ENCODE measurements at places on chromosomes 11 and 22. TPM values are rescaled to one million over a fixed set of nuclear protein-coding genes. Genes with fewer than 3 reads are reported as not detected.

The CYP2D6 gene
- 7.5 TPM for total RNA-seq

The PAK1 gene
- total RNA-seq: 6.9 TPM

DNA sequence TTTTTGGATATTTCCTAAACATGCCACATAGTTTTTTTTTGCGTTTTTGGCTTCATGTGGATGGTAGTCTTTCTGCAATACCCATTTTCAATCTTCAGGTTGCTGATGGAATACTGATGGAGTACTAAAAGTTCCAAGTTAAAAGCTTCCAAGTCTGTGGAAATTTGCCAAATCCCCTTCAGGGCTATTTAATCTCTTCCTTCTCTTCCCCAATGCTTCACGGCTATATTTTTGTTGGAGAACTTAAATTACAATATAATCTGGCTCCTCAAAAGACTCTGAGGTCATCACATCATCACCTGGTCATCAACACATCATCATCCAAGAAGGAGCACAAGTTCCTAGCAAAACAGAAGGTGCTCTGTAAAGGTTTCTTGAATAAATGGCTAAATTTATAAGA lies 881.0 kb upstream of the TENM4 start:
- DNase-seq: no peak

DNA sequence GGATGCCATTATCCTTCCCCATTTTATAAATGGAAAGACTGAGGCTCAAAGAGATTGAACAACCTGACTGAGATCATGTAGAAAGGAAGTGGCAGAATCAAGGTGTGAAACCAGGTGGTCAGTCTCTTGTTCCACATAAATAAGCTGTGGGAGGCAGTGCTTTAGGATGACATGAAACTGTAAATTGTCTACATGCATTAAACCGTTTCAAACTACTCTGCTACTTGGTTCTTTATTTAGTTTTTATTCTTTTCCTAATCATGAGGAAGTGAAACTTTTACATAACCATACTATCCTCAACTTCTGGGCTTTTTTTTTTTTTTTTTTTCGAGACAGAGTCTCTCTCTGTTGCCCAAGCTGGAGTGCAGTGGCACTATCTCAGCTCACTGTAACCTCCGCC lies 34.9 kb downstream of the CADM1 start:
- no peak for DNase-seq

DNA sequence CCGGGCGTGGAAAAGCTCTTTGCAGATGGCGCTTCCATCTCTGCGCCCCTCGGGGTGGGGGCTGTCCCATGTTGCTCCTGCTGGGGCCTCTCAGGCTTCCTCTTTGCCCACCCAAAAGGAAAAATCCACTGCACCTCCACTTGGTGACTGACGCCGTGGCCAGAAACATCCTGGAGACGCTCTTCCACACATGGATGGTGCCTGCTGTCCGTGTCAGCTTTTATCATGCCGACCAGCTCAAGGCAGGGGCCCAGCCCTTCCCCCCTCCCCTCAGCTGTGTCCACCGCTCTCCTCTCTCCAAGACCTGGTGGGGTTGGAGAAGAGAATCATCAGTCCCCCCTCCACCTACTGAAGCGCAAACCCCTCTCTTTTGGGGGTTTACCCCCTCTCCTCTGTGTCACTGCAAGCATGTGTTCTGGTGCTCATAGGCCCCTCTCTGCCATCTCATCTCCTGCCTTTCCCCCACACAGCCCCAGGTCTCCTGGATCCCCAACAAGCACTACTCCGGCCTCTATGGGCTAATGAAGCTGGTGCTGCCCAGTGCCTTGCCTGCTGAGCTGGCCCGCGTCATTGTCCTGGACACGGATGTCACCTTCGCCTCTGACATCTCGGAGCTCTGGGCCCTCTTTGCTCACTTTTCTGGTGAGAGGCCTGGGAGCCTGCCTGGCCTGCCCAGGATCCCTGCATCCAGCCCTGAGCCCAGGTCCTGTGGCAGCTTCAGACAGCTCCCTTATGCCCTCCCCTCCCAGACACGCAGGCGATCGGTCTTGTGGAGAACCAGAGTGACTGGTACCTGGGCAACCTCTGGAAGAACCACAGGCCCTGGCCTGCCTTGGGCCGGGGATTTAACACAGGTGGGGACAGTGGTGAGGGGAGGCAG lies 1.8 kb downstream of the LARGE2 start:
- DNase-seq: no peak
